HEK293T (cell line): ENCODE measurements at places on chromosomes 13 and 19.

DNA sequence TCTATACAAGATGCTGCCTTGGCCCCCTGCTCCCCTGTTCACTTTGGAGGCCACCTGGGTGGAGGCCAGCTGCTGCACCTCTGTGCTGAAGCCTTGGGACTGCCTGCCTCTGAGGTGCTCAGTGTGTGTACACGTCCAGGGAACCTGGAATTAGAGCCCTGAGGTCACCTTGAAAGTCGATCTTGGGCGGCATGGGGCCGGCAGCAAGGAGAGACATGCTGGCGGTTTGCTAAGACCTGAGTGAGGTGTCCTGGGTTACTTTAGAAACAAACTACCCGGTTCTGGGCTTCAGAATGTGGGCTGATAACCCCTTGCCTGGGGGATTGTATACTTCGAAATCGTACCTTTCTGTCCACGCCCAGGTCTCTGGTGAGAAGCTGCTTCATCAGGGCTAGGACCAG, 25.5 kb downstream of the TSSK6 start:
- no peak for DNase-seq

GRCh38 chr13:79281339-79281747, 124.7 kb downstream of the RBM26 start:
- no peak for DNase-seq

DNA sequence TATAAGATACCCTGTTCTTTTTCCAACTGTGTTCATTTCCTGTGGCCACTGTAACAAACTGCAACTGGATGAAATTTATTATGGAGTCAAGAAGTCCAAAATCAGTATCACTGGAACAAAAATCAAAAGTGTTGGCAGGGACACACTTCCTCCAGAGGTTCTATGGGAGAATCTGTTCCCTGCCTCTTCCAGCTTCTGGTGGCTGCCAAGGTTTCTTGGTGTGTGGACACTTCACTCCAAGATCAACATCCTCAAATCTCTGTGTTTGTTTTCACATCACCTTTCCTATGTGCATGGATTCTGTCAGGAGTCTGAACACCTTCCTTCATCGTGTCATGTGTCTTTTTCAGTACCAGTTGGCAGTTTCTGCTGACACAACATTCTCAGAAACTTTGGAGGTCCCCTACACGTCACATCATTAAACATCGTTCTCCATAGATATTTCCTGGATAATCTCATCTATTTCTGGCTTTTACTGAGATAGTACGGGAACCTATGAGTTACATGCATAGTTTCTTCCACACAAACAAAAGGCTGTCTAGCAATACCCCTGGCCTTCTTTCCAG, 15.2 kb upstream of the EFNB2 start:
- no peak for DNase-seq

GRCh38 chr13:33284916-33285315, 639 bp downstream of the STARD13 start:
- DNase-seq: no peak

DNA sequence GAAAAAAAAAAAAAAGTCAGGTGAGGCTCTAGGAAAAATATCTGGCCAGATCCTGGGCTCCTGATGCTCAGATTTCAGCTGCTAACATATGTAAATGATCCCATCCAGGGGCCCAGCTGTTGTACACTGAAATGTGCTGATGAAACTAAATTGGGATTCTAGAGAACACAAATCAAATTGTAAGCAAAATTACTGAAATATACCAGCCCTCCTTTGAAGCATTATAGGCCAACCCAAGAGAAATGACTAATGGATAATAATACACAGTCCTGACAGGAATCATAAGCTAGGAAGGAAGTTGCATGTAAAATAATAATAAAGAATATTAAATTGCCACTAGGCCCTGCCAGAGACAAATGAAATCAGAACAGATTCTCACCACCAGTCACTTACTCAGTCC, 17.8 kb downstream of the KCTD12 start:
- DNase-seq: no peak

- no peak for DNase-seq
These were observed 8.2 kb downstream of the NFIC start for GRCh38 chr19:3374369-3375112.

DNA sequence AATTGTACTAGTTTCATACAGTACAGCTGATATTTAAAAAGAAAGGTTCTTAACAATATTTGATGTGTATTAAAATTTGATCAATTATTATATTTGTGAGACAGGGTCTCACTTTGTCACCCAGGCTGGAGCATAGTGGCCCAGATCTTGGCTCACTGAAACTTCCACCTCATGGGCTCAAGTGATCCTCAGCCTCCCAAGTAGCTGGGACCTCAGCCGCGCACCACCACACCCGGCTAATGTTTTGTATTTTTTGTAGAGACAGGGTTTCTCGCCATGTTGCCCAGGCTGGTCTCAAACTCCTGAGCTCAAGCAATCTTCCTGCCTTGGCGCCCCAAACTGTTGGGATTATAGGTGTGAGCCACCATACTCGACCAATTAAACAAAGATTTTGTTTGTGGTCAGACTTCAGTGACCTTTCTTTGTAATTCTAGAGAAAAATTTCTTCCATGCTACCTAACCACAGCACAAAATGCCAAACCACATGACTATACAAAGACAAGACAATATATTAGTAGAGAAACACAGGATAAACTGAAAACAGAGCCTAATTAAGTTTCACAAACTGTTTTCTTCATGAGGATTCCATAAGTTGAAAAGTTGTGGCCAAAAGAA, 59.6 kb downstream of the RBM26 start:
- DNase-seq: no peak

GRCh38 chr19:48469934-48470680, 938 bp downstream of the CYTH2 start:
- no peak for DNase-seq
